ENCODE measurements at places on chromosomes 7 and 10.

GRCh38 chr10:89701242-89702120 lies at the start of gene KIF20B:
KIF20B (plus strand) TSS chr10:89701590; CDS start chr10:89705295, 3,705 bp downstream.
- H3K27ac ChIP-seq, result peak within 1 kb of the TSS; percentile 90
- peaks cover 5% of the 10 kb centered on the region for H3K4me1 ChIP-seq
- H3K4me3 ChIP-seq, result peak within 1 kb of the TSS; percentile 79
- H3K27me3 ChIP-seq, result no peaks in the 10 kb centered on the region
- no peaks in the 10 kb centered on the region for H3K36me3 ChIP-seq

DNA sequence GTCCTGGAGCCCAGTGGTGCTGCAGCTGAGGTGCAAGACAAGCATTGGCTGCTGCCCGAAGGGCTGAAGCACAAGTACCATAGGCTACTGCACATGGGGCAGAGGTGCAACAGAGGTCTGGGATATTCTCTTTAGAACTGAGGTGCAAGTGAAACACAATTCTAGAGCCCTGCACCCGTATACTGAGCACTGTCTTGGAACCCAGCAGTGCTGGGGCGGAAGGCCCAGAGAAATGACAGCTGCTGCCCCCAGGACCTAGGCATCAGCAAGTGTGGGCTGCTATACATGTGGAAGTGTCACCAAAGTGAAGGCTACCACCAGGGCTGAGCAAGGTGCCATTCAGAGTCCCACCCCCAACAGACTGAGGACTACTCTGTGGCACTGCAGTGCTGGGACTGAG lies 393.6 kb upstream of the STEAP1 start:
- no peak for DNase-seq
- no peaks in the 10 kb centered on the region for H3K27me3 ChIP-seq
- no peak overlapping the region for H3K27ac ChIP-seq
- H3K4me3 ChIP-seq, result no peak overlapping the region
- H3K4me1 ChIP-seq, result no peaks in the 10 kb centered on the region
- no peaks in the 10 kb centered on the region for H3K36me3 ChIP-seq

DNA sequence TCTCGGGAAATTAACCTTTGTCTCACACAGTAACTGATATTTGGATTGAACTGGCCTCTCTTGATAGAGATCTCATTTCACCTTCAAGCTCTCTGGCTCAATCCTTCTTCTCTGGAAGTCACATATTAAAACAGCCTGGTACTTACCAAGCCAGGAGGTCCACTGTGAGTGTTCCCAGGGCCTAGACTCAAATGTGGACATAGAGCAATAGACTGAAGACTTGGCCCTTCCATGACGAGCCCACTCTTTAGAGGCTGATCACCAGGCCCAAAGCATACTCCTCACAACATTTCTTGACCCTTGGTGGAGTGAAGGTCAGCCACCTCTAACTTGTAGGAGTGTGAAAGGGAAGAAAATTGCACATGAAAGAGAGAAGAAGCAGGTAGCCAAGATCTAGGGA lies 38.5 kb downstream of the COL1A2 start:
- no peak overlapping the region for H3K27ac ChIP-seq
- no peaks in the 10 kb centered on the region for H3K36me3 ChIP-seq
- H3K27me3 ChIP-seq, result no peaks in the 10 kb centered on the region

DNA sequence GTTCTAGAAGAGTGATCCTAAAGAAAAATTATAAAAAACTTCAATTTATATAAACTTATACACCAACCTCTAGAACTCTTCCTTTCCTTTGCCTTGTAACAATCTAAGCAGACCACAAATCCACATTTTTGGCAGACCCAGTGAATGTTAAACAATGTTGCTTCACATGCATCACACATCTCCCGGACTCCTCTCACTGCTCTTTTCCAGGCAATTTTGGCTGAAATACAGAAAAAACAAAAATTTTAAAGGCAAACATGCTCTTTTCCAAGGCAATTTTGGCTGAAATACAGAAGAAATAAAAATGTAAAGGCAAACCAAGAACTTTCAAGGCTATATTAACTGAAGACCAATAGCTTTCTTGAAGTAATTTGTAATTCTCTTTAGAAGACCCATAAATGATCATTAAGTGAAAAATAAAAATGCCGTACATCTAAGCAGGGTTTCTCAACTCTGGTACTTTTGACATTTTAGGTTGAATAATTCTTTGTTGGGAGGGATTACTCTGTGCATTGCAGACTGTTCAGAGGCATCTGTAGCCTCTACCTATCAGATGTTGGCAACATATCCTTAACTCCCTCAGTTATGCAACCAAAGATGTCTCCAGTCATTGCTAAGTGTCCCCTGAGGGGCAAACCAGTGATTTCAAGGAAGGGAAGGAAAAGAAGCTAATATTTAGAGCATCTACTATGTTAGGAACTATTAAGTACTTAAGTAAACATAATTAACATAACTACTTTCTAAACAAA lies 64.4 kb downstream of the NRBF2 start:
- H3K4me1 ChIP-seq, result no peaks in the 10 kb centered on the region
- no peaks in the 10 kb centered on the region for H3K27me3 ChIP-seq
- peaks cover 6% of the 10 kb centered on the region for H3K36me3 ChIP-seq
- no peak overlapping the region for H3K27ac ChIP-seq

GRCh38 chr7:94080551-94080950 lies 76.4 kb upstream of the BET1 start:
- no peak overlapping the region for H3K27ac ChIP-seq
- H3K4me3 ChIP-seq, result no peak overlapping the region
- H3K4me1 ChIP-seq, result no peaks in the 10 kb centered on the region
- H3K27me3 ChIP-seq, result no peaks in the 10 kb centered on the region

GRCh38 chr7:155543011-155543876 lies 3.1 kb downstream of the CNPY1 start:
- no peaks in the 10 kb centered on the region for H3K4me1 ChIP-seq
- DNase-seq, result peak; percentile 55
- H3K27me3 ChIP-seq, result no peaks in the 10 kb centered on the region
- H3K27ac ChIP-seq, result no peak overlapping the region
- no peaks in the 10 kb centered on the region for H3K36me3 ChIP-seq
- no peak overlapping the region for H3K4me3 ChIP-seq

- DNase-seq, result peak; percentile 35
- H3K36me3 ChIP-seq, result no peaks in the 10 kb centered on the region
- no peak overlapping the region for H3K27ac ChIP-seq
- H3K4me3 ChIP-seq, result no peak overlapping the region
- no peaks in the 10 kb centered on the region for H3K27me3 ChIP-seq
- H3K4me1 ChIP-seq, result no peaks in the 10 kb centered on the region
These were observed 129.7 kb downstream of the SAMD9 start for GRCh38 chr7:92988051-92988450.

- no peak overlapping the region for H3K27ac ChIP-seq
- H3K27me3 ChIP-seq, result no peaks in the 10 kb centered on the region
- no peak overlapping the region for H3K4me3 ChIP-seq
- H3K4me1 ChIP-seq, result peaks cover 20% of the 10 kb centered on the region
- no peaks in the 10 kb centered on the region for H3K36me3 ChIP-seq
These were observed 66.9 kb downstream of the PTPRE start for GRCh38 chr10:127973791-127974311.

DNA sequence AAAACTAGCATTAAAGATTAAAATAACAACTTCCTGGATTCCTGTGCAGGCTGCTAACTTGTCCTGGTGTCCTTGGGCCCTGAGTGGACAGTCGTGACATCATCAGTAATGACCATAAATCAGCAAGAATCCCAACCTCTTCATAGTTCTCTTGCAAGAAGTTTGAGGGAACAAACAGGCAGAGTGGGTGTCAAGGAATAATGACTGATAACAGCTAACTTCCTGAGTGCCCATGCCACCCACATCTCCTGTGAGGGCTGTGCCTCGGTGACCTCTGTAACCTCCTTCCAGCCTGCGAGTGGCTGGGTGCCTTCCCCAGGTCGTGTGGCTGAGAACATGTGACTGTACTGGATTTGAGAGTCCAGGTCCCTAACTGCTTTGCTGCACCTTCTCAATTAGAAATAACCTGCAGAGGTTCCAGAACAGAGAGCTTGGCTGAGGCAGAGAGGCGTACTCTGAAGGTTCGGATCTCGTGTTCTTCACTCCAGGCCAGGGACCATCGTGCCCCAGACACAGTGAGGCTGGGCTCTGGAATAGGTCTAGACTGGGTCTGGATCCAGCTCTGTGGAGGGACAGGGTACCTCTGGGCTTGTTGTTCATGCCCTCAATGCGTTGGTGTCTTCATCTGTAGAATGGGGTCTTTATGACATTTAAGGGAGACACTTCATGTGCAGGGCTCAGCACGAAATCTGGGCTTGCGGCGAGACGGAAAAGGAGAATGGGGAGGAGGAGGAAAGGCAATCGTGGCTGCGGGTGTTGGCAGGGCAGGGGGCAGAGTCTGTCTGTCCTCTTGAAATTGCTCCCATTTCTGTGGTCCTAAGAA lies 313.1 kb upstream of the ZNF32 start:
- H3K4me3 ChIP-seq, result no peak overlapping the region
- no peak for DNase-seq
- H3K27ac ChIP-seq, result no peak overlapping the region

DNA sequence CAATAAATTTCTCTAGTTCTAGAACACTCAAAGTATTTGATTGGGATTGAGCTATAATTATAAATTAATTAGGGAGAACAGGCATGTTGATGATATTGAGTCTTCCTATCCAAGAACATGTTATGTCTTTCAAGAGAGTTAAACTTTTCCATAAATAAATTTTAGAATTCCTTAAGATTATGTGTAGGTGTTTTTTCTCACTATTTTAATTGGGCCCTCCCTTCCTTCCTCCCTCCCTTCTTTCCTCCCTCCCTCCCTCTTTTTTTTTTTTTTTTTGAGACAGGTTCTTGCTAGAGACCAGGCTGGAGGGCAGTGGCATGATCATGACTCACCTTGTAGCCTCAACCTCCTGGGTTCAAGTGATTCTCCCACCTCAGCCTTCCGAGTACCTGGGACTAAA lies 20.2 kb downstream of the EXOC6 start:
- no peaks in the 10 kb centered on the region for H3K36me3 ChIP-seq
- DNase-seq, result no peak
- H3K4me3 ChIP-seq, result no peak overlapping the region
- peaks cover 6% of the 10 kb centered on the region for H3K4me1 ChIP-seq
- H3K27ac ChIP-seq, result no peak overlapping the region

GRCh38 chr10:115965376-115965775 lies 307.6 kb downstream of the GFRA1 start:
- no peak for DNase-seq
- no peak overlapping the region for H3K4me3 ChIP-seq
- H3K27me3 ChIP-seq, result no peaks in the 10 kb centered on the region

- H3K4me3 ChIP-seq, result no peak overlapping the region
- H3K4me1 ChIP-seq, result peaks cover 16% of the 10 kb centered on the region
- H3K27me3 ChIP-seq, result no peaks in the 10 kb centered on the region
These were observed 47.2 kb upstream of the RHEB start for GRCh38 chr7:151566897-151567320.

DNA sequence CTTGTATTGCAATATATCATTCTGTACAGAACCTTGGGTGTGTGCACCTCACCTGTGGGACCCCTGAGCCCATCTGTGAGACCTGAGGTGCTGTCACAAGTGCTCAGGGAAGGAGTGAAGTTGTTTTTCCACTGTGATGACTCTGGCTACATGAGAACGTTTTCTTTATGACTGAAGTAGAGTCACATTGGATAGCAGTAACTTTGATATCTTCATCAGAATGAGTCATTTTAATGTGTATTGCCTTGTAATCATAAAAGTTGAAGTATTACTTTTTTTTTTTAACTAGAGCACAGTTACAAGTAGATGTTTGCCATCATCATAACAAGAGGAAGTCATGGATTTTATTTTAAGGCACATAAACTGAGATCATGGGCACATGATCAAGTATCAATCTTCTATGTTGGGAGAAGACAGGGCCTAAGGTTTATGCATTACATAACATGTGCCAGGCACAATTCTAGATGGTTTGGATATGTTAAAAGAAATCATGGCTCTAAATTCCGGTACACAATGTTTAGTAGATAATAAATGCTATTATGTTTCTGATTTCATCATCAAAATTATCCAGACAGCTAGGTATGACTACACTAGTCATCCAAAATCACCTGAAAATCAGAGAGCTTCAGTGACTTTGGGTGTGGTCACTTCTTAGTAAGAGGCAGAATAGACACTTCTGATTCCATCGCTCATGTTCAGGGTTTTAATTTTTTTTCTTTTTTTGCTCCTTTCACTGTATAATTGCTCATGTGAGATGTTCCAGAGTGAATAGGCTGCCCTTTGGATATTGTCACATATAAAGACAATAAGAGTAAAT lies 82.7 kb upstream of the KLF6 start:
- no peaks in the 10 kb centered on the region for H3K27me3 ChIP-seq
- no peaks in the 10 kb centered on the region for H3K4me1 ChIP-seq
- no peak overlapping the region for H3K27ac ChIP-seq

DNA sequence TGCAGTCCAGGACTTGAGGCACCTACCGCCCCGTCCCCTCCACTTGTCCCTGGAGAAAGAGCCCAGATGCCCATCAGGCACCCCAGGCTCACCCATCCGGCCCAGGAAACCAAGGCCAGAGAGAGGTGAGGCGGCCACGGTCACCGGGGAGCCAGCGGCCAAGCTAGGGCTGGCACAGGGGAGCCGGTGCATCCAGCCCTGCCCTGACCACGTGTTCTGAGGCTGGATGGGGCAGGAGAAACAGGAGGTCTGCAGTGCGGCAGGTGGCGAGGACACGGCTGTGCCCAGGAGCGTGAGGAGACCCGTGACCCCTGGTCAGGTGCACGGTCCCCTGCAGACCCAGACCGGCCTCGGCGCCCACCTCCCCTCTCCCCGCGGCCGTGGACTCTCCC lies 27.6 kb downstream of the UNCX start:
- no peak overlapping the region for H3K4me3 ChIP-seq
- H3K27ac ChIP-seq, result no peak overlapping the region
- H3K27me3 ChIP-seq, result peaks cover 67% of the 10 kb centered on the region
- DNase-seq, result no peak
- no peaks in the 10 kb centered on the region for H3K36me3 ChIP-seq

DNA sequence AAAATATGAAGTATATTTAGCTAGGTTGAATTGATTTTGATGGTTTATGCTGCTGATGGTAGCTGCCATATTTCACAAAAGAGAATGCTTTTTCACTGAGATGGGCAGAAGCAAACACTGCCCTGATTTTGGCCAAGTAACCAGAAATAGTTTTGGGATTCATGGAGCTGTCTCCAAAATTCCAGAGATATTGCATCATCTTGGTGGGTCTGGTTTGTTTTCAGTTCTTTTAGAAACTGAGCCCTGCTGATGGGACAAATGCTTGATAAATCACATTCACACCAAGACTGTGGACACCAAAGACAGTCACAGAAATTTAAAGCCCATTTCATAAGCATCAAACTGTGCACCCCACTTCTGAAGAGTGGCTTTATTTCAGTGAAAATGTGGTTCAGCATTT lies 140.5 kb downstream of the BICC1 start:
- no peak overlapping the region for H3K27ac ChIP-seq
- no peak for DNase-seq
- H3K4me1 ChIP-seq, result no peaks in the 10 kb centered on the region
- H3K27me3 ChIP-seq, result no peaks in the 10 kb centered on the region
- H3K36me3 ChIP-seq, result no peaks in the 10 kb centered on the region

DNA sequence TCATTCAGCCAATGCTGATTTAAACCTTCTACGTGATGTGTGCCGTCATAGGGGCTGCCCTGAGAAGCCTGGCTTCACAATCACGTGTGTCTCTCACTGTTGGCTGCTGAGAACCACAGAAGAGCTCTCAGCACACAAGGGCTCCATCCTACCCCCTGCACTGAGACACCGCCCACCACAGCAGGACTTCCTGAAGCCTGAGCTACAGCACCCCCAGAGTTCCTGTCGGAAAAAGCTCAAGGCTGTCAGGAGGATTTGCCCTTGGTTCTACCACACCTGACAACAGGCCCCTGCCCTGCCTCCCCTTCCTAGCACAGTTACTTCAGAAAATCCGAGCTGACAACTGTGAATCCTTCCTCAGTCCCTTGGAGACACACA lies 191.9 kb downstream of the MAD1L1 start:
- H3K27me3 ChIP-seq, result no peaks in the 10 kb centered on the region
- DNase-seq, result peak; percentile 49
- no peak overlapping the region for H3K27ac ChIP-seq
- H3K4me3 ChIP-seq, result no peak overlapping the region
- H3K36me3 ChIP-seq, result no peaks in the 10 kb centered on the region

GRCh38 chr7:116630357-116630756 lies 41.6 kb upstream of the MET start:
- DNase-seq, result no peak
- H3K27ac ChIP-seq, result peak overlapping the region; percentile 44
- H3K4me1 ChIP-seq, result peaks cover 22% of the 10 kb centered on the region
- H3K27me3 ChIP-seq, result no peaks in the 10 kb centered on the region
